Endothelial cell (in vitro differentiated cells): ENCODE measurements at places on chromosomes 4 and X.

- DNase-seq, result no peak
Measured at GRCh38 chr4:165588534-165589315, 209.9 kb downstream of the CPE start.

DNA sequence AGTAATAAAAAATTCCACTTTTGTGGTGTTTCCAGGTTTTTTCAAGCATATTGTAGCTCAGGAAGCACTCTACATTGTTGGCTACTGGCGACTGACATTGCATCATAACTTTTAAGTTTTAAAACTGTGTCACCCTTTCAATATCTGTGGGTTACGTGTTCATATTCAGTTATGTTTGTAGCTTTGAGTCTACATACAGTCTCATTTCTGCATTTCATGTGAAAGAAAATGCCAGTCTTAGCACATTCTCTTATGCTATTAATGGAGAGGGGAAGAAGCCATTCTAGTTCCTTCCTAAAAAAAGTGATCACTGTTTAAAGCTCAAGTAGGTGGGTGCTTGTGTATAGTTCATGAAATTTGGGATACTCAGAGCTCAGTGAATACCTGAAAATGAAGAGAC lies 38.1 kb downstream of the DIAPH2 start:
- DNase-seq, result no peak

GRCh38 chr4:47668810-47669408 lies 169.0 kb downstream of the CORIN start:
- peak; percentile 15 for DNase-seq

GRCh38 chrX:133454491-133454914 lies 39.2 kb upstream of the GPC4 start:
- no peak for DNase-seq

DNA sequence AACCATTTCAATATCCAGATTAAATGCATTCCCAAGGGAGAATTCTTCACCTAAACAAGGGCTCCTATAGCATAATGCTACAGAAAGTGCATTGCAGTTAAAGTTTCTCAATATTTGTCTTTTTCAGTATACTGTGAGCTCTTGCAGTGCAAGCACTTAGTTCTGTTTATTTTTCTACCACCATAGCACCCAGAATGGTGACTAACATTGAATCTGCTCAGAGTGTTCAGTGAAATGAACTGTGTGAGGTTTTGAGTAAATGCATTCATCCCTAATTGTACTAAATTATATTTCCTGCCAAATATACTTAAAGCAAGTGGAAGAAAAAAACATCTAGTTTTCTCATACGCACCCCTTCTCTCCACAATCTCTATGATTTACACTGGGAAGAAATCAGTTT lies 383.9 kb downstream of the PCDH7 start:
- DNase-seq, result no peak

- no peak for DNase-seq
Measured at GRCh38 chr4:165364452-165365080, 14.2 kb upstream of the CPE start.

GRCh38 chrX:13090027-13090338 lies 45.6 kb upstream of the FAM9C start:
- DNase-seq, result no peak

GRCh38 chr4:176805155-176805554 lies 12.4 kb upstream of the VEGFC start:
- no peak for DNase-seq

DNA sequence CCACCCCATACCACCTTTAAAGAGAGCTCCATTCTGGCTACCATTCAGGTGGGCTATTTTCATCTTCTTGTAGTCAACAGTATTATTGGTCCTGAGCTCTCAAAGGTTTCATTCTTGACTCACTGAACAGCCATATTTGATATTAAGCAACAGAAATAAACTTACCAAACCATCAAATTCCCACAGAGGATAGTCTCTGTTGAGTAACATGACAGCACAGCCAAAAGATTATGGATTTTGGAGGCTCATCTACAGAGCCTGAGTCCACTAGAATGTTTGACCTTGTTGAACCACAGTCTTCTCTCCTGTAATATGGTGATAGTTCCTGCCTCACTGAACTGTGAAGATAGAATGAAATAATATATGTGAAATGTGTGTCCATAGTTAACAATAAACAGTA lies 276.3 kb upstream of the LDB2 start:
- no peak for DNase-seq

GRCh38 chrX:38402118-38402517 lies 49.7 kb downstream of the OTC start:
- DNase-seq, result no peak

DNA sequence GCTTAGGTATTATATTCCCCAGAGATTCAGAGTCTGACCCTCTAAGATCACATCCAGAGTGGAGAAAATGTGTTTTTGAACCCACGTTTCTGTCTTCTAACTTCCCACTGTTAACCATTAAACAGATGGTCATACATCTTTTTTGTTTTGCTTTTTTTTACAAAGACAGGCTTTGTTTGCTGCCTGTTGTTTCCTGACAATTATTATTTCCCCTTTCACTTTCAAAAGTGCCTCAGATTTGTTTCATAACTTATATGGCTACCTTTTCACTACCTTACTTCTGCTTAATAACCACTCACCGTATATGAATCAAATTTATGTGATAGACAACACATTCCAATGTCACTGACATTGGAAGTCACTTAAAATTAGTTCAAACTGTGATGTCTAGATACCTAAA lies 142.2 kb downstream of the HS3ST1 start:
- no peak for DNase-seq

- DNase-seq, result no peak
Measured at GRCh38 chr4:787561-787981, 38.4 kb downstream of the CPLX1 start.

DNA sequence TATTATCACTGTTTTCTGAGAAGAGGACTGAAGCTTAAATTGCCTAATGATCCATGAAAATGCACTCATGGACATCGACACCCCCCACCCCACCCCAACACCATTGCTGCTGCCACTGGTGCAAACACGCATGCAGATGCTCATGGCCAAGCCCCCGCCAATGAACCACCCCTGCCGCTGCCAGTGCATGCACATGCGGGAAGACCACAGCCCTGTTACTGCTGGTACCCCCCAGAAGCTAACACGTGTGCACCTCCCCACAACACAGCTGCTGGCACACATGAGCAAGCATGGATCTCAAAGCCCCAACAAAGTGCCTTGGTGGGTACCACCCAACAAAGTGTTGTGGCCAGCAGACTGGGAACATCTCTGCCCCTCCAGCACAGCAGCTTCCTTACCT lies 594.1 kb upstream of the FAT1 start:
- no peak for DNase-seq

DNA sequence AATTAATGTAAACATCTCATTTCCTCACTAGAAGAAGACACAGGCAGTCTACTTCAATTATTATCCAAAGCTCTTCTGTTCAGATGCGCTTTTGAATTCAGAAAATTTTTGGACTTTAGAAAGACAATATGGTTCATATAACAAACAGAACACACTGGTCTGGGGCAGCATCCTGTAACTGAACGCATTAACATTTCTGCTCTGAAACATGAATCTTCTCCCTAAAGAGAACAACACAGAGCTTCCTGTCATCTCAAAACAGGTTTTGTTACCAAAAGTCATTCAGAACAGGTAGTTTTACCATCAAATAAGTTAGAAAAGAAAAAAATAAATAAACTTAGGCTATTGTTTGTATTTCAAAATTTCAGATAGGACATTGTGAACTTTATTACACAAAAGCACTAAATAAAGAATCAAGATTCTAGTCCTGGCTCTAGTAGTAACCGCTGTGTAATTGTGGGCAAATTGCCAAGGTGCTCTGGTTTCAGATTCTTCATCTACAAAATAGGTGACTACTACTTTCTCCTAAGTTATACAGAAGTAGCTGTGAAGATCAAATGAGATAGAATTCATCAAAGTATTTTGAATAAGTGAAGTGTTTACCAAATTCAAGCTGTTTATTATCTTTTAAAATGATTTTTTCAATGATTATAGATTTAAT lies 252.3 kb upstream of the RASGEF1B start:
- no peak for DNase-seq

DNA sequence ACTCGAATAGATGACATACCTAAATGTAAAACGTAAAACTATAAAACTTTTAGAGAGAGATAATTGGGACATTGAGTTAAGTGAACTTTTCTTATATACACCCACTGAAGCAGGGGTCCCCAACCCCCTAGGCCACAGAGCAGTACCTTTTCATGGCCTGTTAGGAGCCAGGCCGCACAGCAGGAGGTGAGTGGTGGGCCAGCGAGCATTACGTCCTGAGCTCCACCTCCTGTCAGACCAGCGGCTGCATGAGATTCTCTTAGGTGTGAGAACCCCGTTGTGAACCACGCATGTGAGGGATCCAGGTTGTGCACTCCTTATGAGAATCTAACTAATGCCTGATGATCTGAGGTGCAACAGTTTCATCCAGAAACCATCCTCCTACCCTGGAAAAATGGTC lies 114.8 kb downstream of the HMX1 start:
- no peak for DNase-seq

DNA sequence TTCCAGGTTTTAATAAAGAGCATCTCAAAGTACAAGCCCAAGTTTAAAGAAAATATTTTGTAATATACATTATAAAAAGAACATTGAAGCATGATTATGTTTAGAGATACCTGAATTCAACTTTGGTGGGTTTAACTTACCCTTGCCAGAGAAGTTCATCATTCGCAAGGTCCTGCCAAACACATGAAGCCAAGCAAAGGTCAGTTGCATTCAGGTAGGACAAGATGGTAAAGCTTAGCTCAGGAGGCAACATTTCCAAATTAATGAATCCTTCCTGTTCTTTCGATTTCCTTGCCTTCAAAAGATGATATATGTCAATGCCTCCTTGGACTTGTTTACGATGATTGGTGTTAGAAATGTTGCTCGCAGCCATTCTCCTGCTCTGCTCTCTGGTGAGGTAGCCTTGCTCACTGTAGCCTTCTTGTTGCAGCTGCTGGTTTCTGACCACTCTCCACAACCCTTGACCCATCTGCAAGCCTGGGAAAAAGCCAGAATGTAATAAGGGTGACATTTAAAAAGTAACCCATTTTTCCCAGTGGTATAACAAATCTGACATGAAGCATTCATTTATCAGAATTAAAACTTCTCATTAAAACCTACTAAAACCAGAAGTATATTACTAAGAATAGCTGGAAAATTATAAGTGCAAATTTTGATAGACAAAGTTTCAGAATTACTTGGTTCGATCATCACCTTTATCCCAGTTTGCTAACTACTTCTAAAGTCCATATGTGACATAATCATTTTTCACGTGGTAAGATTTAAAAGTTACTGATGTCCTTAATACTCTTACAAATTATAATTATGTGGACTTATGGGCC lies 20.6 kb downstream of the FBXO8 start:
- DNase-seq, result no peak

DNA sequence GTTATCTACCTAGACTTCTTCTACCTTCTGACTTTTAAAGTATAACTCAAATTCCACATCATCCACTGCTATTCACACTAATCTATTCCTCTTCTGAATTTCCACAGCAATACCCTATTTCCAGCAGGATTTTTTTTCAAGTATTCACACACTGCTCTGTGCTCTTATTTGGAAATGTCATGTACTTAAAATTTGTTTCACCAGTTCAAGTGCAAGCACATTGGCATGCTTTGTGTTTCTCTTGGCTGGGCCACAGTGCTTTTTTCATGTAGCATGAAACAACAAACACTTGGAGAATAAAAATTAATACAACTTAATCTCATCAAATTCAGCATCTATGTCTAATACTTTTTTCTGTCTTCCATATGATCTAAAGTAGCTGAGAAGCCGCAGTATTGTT lies 161.8 kb upstream of the PCDH18 start:
- DNase-seq, result no peak

DNA sequence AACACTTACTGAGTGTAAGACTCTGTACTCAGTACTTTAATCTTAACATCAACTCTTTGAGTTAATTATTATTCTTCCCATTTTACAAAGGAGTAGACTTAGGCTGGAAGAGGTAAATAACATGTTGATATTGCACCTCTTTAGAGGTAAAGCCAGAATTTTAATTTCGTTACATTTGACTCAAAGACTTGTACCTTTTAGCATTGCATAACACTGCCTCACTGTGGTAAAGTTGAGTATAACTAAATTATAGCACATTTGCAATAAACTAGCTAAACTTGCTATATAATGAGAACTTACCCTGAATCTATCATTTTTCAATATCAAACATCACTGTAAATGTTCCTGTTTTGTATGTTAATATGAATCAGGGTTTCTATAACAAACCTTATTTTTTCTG lies 218.5 kb downstream of the PRR32 start:
- DNase-seq, result no peak

DNA sequence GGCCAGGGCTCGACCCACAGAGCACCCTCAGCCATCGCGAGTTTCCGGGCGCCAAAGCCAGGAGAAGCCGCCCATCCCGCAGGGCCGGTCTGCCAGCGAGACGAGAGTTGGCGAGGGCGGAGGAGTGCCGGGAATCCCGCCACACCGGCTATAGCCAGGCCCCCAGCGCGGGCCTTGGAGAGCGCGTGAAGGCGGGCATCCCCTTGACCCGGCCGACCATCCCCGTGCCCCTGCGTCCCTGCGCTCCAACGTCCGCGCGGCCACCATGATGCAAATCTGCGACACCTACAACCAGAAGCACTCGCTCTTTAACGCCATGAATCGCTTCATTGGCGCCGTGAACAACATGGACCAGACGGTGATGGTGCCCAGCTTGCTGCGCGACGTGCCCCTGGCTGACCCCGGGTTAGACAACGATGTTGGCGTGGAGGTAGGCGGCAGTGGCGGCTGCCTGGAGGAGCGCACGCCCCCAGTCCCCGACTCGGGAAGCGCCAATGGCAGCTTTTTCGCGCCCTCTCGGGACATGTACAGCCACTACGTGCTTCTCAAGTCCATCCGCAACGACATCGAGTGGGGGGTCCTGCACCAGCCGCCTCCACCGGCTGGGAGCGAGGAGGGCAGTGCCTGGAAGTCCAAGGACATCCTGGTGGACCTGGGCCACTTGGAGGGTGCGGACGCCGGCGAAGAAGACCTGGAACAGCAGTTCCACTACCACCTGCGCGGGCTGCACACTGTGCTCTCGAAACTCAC lies 3.6 kb downstream of the MID1IP1 start:
- DNase-seq, result peak; percentile 34
